ENCODE measurements at places on chromosomes 11 and 22.
A peak's percentile ranks its signal among the peaks of the same experiment; 100 is the strongest.

DNA sequence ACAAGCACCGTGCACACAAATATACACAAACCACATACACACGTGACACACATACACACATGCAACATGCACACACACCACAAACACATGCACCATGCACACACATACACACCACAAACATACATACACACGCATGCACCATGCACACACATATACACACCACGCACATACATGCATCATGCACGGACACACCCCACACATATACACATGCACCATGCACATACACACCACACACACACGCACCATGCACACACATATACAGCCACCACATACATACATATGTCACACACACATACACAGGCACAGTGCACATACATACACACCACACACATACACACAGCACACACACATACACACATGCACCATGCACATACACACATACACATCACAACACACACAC lies 12.7 kb upstream of the B4GALNT4 start:
- no peak for DNase-seq

DNA sequence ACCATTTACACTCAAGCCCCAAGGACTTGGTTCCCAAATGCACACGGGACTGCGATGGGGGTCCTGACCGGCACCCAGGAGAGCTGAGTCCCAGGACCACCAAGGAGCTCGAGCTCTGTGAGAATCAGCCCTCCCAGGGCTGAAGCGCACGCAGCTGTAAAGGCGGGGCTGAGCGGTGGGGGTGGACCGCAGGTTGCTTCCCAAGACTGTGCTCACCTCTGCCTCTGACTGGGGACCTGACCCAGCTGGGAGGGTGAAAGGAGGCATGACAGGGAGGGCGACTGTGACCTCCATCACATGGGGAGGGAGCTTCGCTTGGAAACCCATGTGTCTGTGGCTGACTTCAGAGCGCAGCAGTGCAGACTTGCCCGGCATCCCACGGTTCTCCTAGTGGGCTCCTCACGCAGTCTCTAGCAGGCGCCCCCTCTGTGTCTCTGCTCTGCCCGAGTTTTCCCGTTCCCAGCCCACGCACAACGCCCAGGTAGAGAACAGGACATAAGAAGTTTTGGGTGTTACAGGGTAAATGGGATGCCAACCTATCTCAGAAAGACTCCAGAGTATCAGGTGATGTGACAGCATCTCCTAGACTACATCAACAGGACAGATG lies 15.4 kb upstream of the NAP1L4 start:
- no peak for DNase-seq

- DNase-seq, result no peak
Observed at GRCh38 chr11:64969209-64969608, 2.7 kb downstream of the MAJIN start.

- no peak for DNase-seq
Observed at GRCh38 chr11:68847395-68847794, 5.7 kb upstream of the CPT1A start.

DNA sequence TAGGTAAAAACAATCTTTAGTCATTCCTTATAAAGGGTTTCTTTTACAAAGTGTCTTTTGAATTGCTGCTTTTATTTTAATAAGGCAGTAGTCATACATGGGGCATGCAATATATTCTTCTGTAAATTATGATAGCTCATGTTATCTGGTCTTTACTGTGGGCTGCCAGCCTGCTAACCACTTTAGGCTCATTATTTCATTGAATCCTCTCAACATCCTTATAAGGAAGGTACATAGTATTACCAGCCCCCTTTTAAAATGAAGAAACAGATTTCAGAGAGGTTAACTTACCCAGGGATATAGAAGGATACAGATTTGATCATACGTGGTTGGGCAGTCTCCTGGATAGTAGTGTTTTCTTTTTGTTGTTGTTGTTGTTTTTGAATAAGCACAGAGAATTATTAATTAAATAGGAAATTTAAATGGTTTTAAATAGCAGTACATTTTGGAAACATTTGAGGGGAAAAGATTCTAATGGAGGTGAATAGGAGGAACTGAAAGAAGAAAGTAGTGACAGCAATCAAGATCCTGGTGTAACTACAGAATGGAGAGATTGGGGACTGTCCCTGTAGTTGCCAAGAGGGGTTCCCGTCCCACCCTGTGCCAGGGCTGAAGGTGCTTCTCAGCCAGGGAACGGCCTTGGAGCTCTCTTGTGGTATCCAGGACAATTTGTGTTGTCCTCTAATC lies 21.0 kb downstream of the SPECC1L start:
- DNase-seq, result no peak

- DNase-seq, result peak; percentile 38
Observed at GRCh38 chr11:1055990-1056771, 18.5 kb upstream of the MUC2 start.

DNA sequence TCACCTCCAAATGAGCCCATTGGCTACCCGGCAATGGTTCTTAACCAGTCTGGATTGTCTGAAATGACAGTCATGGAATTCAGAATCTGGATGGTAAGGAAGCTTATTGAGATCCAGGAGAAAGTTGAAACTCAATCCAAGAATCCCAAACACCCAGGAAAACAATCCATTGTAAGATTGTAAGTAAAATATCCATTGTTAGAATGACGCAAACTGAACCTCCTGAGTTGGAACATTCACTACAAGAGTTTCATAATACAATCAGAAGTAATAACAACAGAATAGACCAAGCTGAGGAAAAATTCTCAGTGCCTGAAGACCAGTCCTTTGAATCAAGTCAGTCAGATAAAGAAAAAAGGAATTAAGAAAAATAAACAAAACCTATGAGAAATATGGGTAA lies 22.1 kb downstream of the OR8G5 start:
- DNase-seq, result no peak

DNA sequence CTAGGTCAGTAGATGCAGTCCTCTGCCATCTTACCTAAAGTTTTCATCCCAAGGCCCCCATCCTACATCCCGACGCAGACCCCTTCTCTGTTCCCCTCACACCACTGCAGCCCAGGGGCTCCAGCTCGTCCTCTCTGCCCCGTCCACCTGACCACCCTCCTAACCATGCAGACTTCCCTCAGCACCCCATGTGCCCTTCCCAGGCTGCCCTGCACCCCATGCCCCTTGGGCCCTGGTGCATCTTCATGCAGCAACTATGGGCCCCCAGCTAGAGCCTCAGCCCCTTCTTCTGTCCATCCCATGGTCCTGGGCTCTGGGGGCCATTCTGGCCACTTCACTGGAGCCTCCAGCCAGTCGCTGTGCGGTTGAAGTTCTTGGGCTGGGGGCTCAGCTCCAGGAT lies 2.9 kb downstream of the PRR33 start:
- no peak for DNase-seq

DNA sequence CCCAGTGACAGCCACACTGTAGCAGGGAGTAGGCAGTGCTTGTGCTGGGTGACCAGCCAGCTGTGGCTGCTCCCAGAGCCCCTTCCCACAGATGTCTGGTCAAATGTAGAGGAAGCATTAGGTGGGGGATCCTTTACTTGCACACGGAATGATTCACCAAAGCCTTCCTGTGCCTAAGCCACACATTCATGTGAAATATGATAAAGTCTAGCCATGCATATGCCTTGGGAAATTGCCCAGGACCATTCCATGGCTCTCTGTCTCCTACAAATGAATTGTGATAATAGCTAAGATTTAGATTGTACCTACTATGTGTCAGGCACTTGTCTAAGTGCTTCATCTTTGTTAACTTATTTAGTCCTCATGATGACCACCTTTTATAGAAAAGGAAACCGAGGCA lies 217.5 kb upstream of the E2F8 start:
- peak; percentile 28 for DNase-seq

DNA sequence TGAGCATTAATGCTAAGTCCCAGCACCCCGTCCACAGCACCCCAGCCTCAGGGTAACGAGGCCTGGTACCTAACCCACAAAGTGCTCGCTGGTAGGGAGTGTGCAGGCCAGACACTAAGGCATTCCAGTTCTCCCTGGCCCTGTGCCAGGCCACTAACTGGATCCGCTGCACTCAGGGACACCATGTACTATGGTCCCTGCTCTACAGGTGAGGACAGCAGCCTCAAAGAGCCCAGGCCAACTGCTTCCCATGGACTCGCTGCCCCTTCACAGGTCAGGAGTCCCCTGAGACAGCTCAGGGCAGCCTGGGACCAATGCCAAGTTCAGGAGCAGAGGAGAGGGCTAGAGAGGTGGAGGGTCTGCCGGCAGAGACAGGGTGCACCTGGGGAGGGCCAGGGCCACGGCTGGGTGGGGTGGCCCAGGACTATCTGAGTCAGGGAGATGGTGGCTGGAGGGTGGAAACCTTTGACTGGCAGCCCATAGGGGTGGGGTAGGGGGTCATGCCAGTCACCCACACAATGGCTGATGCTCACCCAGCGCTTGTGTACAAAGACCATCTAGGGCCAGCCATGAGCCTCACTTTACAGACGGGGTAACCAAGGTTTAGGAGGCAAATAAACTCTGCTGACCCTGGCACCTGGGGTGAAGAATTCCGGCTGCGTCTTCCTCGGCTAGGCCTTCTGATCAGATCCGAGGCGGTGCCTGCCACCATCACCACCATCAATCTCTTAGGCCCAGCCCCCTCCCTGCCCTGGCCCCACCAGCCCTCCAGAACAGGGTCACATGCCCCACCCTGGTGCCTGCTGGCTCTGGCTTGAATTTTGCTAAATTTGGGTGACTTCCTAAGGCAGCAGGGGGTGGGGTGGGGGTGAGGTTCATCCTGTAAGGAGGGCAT lies 5.6 kb downstream of the OSBPL5 start:
- no peak for DNase-seq

Data from endodermal cell (in vitro differentiated cells).